ENCODE measurements at places on chromosomes 11 and 22.
A peak's percentile ranks its signal among the peaks of the same experiment; 100 is the strongest.

GRCh38 chr11:100629671-100630070 lies 57.4 kb upstream of the ARHGAP42 start:
- DNase-seq, result no peak

GRCh38 chr11:20309231-20310025 lies 54.1 kb upstream of the HTATIP2 start:
- no peak for DNase-seq

DNA sequence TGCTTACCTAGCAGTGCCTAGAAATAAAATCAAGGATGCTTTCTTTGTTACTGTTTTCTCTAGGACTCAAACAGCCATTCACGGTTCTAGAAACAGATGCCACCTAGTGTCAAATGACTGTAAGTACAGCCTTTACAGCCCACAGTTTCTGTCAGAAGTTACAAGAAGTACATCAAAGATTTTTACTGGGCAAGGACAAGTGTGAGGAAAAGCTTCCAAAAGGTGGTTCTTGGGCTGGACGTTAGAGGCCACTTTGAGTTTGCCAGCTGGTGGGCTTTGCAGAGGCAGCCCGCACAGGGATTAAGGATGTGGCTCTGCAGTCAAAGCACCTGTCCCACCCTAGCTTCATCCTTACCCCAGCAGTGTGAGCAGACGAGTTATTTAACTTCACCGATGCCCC lies 6.9 kb downstream of the KMT5B start:
- no peak for DNase-seq

DNA sequence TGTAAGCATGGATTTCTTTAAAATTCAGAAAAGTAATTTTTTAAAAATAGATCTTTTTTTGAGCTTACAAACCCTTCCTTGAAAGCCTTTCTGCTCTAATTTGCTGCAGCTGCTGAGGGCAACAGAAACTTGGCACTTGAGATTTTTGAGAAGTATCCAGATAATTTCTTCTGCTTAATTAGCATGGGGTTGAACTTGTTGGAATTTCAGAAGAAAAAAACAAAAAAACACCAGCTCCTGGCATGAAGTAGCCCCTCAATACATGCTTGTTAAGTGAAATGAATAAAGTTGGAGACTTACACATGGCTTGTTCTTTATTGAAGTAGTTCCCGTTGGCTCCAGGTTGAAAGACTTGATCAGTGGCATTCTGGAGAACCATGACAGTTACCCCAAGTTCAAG lies 331.4 kb upstream of the RAG2 start:
- DNase-seq, result no peak

- DNase-seq, result no peak
These were observed 21.6 kb downstream of the AAMDC start for GRCh38 chr11:77842441-77843121.

GRCh38 chr11:16603245-16603644 lies 135.2 kb upstream of the C11orf58 start:
- DNase-seq, result no peak

DNA sequence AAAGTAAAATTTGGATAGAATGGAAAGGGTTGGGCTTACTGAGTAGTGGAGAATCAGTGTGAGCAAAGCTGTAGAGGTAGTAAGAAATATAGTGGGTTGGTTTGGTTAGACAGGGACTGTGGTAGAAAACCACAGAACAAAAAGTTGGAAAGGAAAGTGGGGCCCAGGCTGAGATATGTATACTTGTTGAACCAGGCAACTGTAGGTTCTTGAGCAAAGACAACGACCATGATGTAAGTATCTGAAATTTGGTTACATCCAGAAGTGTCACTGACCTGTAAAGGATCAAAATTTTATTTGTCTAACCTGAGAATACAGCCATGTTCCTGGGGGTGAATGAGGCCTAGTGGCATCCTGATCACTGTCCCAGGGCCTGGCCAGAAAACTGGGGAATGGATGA lies 114.1 kb downstream of the STIM1 start:
- DNase-seq, result no peak

DNA sequence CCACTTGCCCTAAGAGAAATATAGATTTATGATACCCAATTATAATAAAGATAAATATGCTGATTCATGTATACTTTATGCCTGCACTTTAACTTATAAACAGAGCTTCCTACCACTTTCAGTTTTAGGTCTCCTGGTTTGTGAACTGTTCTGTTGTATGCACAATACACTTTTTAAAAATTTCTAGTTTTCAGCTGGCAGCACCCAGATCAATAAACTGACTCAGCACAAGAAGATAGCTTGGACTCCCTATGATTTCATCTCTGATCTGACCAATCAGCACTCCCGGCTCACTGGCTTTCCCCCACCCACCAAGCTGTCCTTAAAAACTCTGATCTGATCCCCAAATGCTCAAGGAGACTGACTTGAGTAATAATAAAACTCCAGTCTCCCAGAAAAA lies 33.5 kb upstream of the FAM181B start:
- DNase-seq, result no peak

DNA sequence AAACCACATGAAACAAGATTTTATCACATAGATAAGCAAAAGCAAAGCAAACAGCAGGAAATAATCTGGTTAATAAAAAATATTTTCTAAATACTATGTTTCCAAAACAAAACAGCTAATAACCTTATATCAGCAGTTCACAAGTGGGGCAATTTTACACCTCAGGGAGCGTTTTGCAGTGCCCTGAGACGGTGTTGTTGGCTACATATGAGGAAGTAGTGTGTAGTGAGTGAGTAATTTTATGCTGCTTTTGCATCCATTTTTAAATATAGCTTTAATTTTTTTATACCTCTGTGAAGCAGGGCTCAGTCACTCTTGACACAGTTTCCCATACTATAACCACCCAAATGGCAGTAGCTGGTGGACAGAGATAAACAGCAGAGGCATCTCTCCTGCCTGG lies 438.5 kb upstream of the B3GAT1 start:
- no peak for DNase-seq

- DNase-seq, result no peak
These were observed 35.3 kb upstream of the FZD4 start for GRCh38 chr11:86990515-86990914.

GRCh38 chr11:114621950-114622809 lies 26.6 kb upstream of the NXPE4 start:
- DNase-seq, result no peak

DNA sequence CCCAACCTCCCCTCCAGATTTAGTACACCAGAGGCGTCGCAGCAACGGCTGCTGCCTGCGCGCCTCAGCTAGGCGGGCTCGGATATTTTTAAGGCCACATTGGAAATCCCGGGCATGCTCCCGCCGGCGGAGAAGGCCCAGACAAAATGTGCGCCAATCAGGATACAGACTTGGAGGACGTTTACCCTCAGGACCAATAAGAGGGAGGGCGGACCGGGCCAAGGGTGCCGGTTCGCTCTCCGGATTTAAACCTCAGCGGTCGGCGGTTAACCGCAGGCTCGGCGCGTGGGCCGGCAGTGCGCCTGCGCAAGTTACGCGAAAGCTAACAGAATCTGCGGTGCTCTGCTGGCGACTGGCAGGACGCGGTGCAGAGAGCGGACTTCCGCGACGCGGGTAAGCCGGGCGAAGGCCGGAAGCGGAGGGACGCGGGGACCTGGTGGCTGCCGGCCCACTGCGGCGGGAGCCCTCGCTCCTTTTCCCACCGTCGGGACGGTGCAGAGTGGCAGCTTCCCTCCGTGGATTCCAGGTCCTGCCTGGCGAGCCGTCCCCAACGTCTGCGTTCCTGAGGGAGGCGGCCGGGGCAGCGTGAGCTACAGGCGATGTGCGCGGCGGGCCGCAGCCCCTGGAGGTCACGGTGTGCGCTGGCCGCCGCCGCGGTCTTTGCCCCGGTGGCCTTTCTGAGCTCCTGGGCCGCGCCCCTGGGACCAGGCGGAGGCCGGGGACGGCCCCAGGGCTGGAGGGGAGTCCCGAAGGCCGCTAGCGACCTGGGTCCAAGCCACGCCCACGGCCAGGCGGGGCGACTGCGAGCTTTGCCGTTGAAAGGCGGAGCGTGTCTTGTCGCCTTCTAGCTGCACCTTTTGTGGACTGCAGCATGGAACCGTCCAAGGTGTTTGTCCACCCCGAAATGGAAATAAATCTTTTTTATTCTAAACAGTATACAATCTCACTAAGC lies at the start of gene HYLS1:
Gene HYLS1 (plus strand): TSS at position 296 of the 952 bp plus-strand sequence. CDS start 11,701 bp downstream, outside the sequence.
- DNase-seq, result peak; percentile 82

GRCh38 chr11:33532720-33533385 lies 167.8 kb downstream of the C11orf91 start:
- no peak for DNase-seq

- DNase-seq, result no peak
These were observed 41.4 kb downstream of the ARL14EP start for GRCh38 chr11:30364139-30364836.

DNA sequence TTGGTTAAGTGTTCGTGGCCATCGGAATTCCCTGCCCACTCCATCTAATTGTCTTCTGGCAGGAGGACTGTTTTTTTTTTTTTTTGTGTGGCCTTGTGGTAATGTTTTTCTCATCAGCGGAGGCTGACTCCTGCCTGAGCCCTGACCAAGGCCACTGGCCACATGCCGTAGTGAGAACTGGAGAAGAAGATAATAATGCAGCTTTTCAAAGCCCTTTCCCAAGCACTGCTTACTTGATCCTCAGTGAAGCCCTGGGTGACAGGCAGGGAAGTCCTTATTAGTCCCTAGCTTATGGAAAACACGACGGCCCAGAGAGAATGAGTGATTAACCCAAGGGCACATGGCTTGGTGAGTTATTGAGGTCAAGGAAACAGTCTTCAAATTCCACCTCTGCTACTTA lies 71.2 kb downstream of the ADM start:
- DNase-seq, result no peak

GRCh38 chr11:121917482-121917881 lies 198.5 kb downstream of the BLID start:
- no peak for DNase-seq

- no peak for DNase-seq
These were observed 726.7 kb downstream of the METTL15 start for GRCh38 chr11:28834877-28835276.

- no peak for DNase-seq
These were observed 395.9 kb upstream of the CADM1 start for GRCh38 chr11:115900111-115900510.

DNA sequence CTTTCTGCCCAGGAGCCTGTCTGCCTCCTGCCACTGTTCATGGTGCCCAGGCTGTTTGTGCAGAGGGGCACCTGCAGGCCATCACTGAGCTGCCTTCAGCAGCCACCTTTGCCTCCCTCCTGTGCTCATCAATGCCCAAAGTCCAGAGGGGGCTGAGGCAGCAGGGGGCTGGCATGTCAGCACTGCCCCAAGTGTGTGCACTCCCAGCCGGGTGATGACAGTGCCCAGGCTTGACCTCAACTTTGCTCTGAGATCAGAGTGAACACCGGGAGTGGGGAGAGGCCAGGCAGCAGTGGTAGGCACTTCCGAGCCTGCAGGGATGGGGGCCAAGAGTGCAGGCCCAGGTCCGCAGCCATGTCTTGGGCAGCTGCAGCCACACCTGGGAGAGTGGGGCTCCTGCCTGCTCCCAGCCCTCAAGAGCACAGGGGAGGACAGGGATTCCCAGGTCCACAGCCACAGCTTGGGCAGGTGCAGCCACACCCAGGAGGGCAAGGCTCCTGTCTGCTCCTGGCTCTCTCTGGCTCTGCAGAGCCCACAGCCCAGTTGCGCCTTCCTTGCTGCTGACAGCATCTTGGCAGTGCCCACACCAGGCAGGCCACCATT lies 15.2 kb downstream of the SAA4 start:
- no peak for DNase-seq

DNA sequence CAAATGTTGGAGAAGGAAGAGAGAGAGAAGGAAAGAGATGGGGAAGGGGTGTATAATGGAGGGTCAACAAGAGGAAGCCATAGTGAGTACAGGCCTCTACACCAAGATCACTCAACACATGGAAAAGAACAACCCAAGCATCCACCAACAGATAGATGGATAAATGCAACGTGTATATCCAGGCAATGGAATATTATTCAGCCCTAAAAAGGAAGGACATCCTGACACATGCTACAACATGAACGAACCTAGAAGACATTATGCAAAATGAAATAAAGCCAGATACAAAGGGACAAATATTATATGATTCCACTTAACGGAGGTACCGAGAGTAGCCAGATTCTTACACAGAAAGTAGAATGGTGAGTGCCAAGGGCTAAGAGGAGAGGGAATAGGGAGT lies 59.3 kb downstream of the NRXN2 start:
- DNase-seq, result no peak

GRCh38 chr11:71490731-71491390 lies 36.2 kb upstream of the KRTAP5-7 start:
- DNase-seq, result no peak

DNA sequence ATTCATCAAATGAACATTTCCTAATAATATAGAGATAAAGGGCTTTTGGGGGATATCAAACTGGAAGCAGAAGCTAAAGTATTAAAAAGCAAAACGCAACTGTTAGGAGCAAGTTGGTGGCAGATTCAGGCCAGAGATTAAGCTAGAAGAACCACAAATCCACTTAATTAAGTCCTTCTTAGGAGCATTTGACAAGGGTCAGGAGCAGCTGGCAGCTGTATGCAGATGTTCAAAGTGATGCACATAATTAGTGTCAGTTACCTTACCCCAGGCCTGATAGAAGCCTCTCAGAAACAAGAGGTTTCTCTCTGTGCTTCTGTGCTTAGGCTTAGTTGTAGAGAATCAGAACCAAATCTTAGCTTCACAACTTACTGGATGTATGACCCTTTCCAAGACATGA lies 546.5 kb upstream of the ANO5 start:
- DNase-seq, result no peak

- no peak for DNase-seq
These were observed 4.1 kb downstream of the SLC36A4 start for GRCh38 chr11:93193731-93194130.

DNA sequence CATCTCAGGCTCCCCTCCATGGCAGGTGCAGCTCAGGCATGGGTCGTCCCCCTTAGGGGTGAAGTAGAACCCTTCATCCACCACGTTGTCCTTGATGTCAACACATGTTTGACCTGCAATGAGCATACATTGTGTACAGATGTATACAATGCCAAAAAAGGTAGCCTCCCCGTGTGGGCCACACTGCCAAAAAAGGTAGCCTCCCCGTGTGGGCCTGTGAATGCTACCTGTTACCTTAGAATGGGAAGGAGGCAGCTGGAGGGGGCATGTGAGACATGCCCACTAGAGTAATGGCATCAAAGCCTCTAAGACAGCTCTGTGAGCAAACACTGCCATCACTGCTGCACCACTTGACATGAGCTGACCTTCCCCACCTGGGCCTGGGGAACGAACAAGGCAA lies 73.7 kb downstream of the DGCR2 start:
- DNase-seq, result no peak

DNA sequence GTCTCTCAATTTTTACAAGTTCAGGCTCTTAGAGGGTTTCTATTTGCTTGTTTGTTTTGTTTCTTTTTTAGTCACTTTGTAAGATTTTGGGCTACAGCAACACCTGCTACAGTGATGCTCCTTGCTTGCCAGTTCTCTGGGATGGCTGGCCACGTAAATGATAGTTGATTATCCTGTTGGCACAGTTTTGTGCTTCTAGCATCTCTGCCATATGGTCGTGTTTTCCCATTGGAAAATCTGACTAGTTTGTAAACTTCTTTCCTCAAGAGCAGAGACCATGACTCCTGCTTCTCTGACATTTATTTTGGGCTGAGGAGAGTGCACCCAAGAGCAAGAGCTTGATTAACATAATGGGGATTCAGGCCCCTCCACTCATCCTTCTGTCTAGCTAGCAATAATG lies 1621.6 kb upstream of the RAG2 start:
- DNase-seq, result no peak
